ENCODE measurements at places on chromosomes 11 and 22.

GRCh38 chr11:133814588-133815100 lies 30.7 kb downstream of the SPATA19 start:
- DNase-seq: no peak

GRCh38 chr11:133024301-133024700 lies 508.0 kb downstream of the OPCML start:
- no peak for DNase-seq

- DNase-seq: no peak
These were observed 105.2 kb downstream of the PPP6R3 start for GRCh38 chr11:68565768-68566167.

- DNase-seq: no peak
These were observed 8.4 kb upstream of the MGAT3 start for GRCh38 chr22:39448205-39449054.

- no peak for DNase-seq
These were observed 36.4 kb upstream of the BID start for GRCh38 chr22:17810570-17811116.

- DNase-seq: no peak
These were observed 12.8 kb downstream of the ARAP1 start for GRCh38 chr11:72739240-72740059.

GRCh38 chr22:33563220-33563964 lies 356.9 kb downstream of the LARGE1 start:
- DNase-seq: no peak

DNA sequence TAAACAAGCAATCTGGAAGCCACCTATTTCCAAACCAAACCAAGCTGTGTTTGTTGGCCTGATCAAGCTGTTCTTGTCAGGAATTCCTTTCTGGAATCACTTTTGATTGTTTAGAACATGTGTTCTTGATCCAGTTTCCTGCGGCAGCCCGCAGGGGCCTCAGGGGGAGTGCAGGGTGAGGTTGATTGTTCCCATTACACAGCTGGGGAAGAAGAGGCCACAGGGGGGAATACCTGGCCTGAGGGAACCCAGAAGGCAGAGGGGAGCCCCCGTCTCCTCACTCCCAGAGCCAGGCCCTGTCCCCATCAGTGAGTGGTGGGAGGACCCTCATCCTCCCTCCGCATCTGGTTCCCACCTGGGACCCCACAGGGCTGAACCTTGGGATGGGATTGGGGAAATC lies 4.2 kb downstream of the MRGPRD start:
- no peak for DNase-seq

GRCh38 chr22:43257961-43258360 lies 71.0 kb upstream of the TTLL12 start:
- DNase-seq: no peak

DNA sequence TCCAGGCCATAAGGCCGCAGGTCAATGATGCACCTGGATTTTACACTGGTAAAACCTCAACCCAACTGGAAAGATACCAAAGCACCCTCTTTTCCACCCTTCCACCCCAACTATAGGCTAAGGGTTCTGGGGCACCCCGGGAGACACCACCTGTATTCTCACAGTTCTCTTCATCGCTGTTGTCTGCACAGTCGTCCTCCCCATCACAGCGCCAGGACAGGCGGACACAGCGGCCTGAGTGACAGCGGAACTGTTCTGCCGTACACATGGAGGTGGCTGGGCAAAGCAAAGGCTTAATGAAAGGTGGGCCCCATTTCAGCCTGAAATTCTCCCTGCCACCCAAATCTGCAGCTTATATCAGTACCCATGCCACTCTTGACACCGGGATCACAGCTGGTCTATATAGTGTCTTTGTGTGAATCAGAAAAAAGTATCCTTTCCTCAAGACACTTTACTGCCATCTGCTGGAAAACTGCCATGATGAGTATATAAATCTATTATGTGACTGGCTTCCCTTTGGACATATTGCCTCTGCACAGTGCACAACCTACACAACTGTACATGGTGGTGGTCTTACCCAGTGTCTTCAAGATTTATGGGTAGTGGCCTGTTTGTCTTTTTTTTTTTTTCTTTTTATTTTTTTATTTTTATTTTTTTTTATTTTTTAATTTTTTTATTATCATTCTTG lies 21.5 kb downstream of the LRP4 start:
- no peak for DNase-seq

GRCh38 chr11:118961189-118961588 lies 5.1 kb downstream of the UPK2 start:
- no peak for DNase-seq

DNA sequence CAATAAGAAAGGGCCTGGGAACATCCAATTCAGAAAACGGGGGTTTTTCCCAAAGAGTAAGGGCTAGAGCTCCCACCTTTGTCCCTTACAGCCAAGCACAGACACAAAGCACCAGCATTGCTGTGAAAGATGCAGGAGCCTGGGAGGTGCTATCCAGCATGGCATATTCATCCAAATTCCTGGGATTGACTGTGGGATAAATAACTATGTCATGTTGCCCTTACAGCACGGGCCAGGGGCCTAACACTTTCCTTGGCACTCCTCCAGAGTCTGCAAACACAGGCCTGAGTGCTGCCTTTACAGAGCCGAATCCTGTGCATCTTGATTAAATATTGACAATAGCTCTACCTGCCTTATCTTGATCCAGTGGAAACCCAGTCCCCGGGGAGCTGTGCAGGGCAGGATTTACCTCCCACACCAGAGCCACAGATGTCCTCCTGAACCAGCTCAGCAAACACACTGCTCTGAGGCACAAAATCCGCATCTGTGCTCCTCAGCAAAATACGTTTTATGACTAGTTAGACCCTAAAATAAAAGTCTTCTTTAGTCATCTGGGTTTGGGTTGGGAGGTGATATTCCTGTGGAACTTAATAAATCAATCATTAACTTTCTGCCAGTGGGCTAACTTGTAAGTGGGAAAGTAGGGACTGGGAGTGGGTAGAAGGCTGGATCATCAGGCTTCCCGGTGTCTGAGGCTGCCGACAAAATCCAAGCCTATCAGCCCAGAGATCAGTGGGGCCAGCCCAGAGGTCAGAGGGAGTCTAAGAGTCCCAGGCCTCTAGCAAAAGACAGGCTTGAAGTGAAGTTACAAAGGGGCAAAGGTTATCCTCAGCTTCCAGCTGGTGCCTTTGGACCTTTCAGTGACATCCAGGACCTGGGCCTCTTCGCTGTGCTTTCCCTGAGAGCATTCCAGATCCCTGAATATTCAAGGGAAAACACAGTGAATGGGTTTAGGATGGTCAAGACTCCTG lies 36.5 kb downstream of the POU2AF3 start:
- no peak for DNase-seq
